ENCODE measurements at places on chromosomes 11 and 22.

DNA sequence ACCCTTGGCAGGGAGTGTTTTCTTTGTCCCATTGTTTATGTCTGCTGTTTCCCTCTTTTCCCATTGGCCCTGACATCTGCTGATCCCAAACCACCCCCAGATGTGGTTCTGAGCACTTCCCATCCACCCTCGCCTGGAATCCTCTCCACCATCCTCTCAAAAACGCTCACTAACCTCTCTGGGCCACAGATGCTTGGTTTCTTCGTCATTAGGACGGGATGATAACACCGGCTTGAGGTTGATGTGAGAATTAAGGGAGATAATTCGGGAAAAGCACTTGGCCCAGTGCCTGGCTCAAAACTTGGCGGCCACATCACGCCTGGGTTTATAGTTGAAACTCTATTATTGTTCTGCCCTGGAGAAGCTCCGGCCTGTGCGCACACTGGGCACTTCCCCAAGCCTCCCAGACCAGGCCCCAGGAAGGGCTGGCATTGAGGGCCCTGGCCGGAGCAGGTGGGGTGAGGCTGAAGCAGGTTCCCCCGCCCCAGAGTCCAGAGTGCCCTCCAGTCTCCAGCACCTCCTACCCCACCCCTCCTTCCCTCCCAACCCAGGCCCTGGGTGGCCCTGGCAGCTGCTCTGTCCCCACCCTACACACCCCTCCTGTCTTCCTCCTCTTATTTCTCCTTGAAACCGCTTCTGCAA lies 63.7 kb downstream of the CYTH4 start:
- no peak for DNase-seq

DNA sequence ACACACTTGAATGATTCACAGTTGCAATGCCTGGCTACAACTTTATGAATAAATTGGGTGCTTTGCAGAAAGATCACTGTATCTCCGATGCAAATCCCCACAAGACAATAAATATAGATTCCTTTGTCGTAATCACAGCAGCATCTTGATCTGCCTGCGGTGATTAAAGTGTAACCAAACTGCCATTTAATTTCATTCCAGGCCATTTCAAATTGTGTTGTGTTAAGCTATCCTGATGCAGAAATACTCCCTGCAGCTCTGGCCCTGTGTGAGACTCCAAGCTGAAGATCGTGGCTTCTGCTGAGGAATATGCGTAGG lies 40.8 kb upstream of the B3GAT1 start:
- DNase-seq: no peak

- no peak for DNase-seq
Observed at GRCh38 chr11:106092446-106092845, 15.0 kb downstream of the AASDHPPT start.

DNA sequence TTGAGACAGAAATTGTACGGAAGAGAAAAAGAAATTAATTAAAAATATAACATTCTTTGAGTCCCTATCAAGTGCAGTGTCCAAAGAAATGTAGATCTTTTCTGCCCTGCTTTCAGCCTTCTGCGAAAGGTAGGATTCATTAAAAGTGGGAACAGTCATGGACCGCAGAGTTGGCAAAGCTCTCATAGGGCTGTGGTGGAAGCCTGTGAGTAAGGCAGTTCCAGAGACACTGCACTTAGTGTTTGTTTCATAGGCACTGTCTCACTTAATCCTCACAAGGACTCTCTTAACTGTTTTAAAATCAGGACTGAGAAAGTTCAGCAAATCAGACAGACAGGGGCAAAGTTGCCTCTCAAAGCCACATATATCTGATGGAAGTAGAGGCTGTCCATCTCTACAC lies 5.5 kb downstream of the MRGPRX2 start:
- no peak for DNase-seq

GRCh38 chr22:49017482-49018329 lies 810.0 kb downstream of the BRD1 start:
- DNase-seq: peak; percentile 55

DNA sequence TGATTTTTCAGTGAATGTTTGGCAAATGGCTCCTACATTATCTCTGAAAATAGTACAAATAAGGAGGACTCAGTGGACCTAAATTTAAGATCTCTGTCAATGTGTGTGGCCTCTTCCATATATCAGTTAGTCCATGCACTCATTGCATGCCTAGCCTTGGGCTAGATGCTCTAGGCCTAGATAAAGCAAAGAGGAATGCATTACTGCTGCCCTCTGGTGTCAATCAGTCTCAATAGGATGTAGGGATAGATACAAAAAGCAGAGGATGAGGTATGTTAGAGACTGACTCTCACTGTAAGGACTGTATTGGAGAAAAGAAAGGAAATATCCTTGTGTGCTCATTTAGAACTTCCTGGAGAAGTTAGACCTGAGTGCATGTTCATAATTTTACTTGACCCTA lies 42.0 kb downstream of the MS4A2 start:
- no peak for DNase-seq

GRCh38 chr22:25448435-25449051 lies 115.9 kb upstream of the GRK3 start:
- no peak for DNase-seq
